ENCODE measurements at places on chromosomes 12 and 14.
A peak's percentile ranks its signal among the peaks of the same experiment; 100 is the strongest.

- peak; percentile 33 for DNase-seq
Measured at GRCh38 chr14:106694638-106695393, 1168.4 kb downstream of the TMEM121 start.

DNA sequence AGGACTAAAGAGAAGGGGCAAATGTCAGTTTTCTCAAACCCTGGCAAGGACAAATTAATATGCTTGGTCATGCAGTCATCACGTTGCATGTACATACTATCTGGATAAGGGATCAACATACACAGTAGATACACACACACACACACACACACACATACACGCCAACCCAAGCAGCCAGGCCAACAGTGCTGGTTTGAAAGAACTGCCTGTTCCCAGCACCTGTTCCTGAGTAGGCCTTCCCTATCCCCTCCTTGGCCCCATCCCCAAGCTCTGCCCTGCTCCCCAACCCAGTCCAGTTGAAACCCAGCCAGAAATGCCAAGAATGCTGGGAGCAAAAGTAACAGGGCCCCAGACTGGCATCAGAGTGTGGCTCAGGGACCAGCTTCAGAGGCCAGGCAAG lies 4.4 kb downstream of the ITGA7 start:
- no peak for DNase-seq

DNA sequence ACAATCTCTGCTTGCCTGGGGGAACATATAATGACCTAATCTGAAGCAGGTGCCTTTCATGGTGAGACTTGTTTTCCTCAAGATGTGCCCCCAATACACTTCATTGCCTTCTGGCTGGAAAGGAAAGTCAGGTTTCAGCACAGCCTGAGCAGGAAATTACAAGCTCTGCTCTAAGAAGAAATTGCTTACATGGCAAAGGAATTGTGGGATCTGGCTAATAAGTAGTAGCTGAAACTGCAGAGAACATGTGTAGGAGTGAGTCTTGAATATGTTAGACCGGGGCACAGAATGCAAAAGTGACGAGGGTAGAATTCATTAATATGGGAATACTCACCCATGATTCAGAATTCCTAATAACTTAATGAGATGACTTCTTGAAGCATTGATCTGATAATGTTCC lies 6.3 kb upstream of the CFAP54 start:
- DNase-seq, result no peak

DNA sequence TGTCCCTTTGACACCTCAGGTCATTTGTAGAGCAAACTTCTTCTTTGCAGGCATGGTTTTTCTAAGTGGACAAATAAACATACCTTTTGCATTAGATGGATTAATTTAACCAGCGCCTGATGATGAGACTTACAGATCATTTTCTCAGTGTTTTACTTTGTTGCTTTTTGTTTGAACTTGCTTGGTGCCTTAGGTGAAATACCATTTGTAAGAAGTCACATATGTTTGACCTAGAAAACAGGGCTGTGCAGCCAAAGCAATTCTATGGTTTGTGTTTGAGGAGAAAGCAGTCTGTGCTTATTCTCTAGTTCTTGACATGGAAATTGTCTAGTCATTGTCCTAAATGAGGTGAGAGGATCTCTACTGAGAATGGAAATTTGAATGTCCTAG lies 111.1 kb downstream of the DIP2B start:
- no peak for DNase-seq

GRCh38 chr12:94889445-94890210 lies 113.9 kb downstream of the NDUFA12 start:
- no peak for DNase-seq

DNA sequence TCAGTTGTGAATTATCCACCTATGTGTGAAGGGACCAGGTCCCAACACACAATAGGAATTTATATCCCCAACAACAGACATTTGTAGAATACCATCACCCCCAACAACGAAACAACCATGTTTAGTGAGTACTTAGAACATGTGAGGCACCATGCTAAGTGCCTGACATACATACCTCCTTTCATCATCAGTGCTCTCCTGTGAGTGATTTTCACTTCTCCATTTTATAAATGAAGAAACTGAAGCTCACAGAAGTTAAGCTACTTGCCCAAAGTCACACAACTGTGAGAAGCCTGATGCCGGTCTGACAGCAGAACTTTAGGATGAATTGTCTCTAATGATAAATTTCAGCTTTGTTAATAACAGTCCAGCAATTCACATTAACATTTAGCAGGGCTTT lies 35.4 kb downstream of the SPTB start:
- DNase-seq, result no peak

GRCh38 chr12:11798856-11799501 lies 149.5 kb downstream of the ETV6 start:
- DNase-seq, result no peak

DNA sequence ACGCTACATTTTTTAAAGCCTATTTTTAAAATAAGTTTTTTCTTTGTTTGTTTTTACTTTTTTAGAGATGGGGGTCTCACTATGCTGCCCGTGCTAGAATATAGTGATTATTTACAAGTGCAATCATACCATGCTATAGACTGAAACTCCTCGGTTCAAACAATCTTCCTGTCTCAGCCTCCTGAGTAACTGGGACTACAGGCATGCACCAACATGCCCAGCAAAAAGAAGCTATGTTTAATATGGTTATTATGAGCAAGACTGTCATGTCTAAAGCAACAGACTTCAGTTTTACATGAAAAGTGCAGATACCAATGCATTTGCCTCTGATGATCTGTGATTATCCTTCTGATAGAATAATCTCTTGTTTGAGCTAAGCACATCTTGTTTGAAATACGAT lies 45.6 kb upstream of the SGPP1 start:
- no peak for DNase-seq

GRCh38 chr14:36512585-36513003 lies 7.4 kb downstream of the NKX2-1 start:
- no peak for DNase-seq

GRCh38 chr14:99393059-99393655 lies 87.5 kb downstream of the SETD3 start:
- DNase-seq, result no peak

- DNase-seq, result no peak
Measured at GRCh38 chr12:14751986-14752385, 51.3 kb downstream of the WBP11 start.

GRCh38 chr12:55929306-55929791 lies 1.6 kb upstream of the DGKA start:
- peak; percentile 75 for DNase-seq

DNA sequence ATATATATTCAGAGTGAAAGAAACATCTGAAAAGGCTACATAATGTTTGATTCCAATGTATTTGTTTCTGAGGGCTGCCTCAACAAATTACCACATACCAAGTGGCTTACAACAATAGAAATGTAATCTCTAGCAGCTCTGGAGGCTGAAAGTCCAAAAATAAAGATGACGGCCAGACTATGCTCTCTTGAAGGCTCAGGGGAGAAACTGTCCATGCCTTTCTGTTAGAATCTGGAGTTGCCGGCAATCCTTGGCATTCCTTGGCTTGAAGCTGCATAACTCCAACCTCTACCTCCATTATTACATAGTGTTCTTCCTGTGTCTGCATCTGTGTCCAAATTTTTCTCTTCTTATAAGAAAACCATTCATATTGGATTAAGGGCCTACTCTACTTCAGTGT lies 68.1 kb upstream of the PLEKHG7 start:
- no peak for DNase-seq

- no peak for DNase-seq
Measured at GRCh38 chr14:37452323-37452722, 142.7 kb downstream of the FOXA1 start.

DNA sequence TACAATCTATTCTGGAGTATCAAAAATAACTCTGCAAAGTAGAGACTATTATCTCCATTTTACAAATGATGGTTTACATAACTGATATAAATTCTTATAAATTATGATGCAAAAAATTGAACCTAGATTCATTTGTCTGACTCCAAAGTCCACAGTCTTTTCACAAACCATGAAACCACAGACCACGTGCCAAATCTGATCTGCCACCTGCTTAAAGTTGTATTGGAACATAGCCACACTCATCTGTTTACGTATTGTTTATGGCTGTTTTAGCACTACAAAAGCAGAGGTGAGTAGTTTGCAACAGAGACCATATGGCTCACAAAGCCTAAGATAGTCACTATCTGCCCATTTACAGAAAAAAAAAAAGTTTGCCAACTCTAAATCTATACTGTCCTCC lies 105.3 kb downstream of the KCNH5 start:
- DNase-seq, result no peak

DNA sequence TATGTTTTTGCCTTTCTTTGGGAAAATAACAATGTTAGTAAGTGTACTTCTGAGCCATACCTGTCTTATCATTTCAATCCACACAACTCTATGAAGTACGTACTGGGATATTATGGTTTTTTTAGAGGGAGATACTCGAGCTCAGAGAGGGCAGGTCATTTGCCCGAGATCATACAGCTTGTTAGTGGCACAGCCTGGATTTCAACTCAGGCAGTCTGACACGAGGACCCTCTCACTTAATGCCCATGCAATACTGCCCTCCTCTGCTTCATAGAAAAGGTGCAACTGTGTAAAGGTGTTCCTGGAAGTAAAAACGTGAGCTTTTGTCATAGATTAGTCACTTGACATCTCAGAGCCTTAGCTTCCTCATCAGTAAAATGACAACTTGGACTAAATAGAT lies 128.0 kb downstream of the NDUFA12 start:
- DNase-seq, result no peak

- DNase-seq, result no peak
Measured at GRCh38 chr12:108461058-108461660, 53.9 kb upstream of the FICD start.

GRCh38 chr12:126358806-126359205 lies 1293.6 kb downstream of the AACS start:
- DNase-seq, result no peak

GRCh38 chr12:108349278-108349688 lies 10.2 kb upstream of the CMKLR1 start:
- DNase-seq, result no peak

GRCh38 chr12:107304588-107305532 lies 211.5 kb upstream of the CRY1 start:
- no peak for DNase-seq

DNA sequence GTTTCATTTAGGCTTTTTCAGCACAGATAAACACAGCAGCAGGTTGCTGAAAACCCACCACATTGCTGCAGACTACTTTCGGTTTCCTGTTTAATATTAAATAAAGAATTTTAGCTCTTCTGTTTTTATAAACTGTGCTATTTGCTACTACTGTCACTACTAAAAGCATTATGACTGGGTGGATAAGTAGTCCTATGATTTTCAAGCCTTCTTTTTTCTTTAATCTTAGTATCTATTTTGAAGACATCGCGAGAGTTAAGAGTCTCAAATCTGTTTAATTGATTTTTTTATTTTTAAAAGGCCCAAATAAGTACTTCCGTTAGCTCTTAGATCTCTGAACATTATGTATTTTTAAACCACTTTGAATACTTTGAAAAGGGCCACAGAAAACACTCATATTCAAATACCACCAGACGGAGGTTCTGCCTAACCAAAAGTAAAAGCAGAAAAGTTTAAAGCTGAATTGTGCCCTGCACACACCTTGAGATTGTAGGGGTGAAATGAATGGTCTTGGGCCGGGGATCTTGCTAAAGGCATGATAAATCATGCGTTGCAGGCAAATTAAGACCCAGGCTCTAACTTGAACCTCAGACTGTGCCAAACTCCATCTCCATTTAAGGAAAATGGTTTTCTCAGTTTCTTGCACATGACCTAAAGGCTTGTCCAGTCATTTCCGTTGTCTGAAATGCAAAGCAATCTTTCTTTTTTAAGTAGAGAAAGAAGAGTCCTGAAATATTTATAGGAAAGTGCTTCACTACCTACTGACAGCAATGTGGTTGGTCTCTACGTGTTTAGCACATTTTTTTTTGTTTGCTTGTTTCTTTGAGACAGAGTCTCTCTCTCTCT lies 13.6 kb upstream of the FOXN3 start:
- DNase-seq, result no peak

GRCh38 chr12:109910969-109911348 lies 10.9 kb downstream of the TCHP start:
- no peak for DNase-seq

GRCh38 chr14:95222870-95223398 lies 65.6 kb upstream of the DICER1 start:
- no peak for DNase-seq

DNA sequence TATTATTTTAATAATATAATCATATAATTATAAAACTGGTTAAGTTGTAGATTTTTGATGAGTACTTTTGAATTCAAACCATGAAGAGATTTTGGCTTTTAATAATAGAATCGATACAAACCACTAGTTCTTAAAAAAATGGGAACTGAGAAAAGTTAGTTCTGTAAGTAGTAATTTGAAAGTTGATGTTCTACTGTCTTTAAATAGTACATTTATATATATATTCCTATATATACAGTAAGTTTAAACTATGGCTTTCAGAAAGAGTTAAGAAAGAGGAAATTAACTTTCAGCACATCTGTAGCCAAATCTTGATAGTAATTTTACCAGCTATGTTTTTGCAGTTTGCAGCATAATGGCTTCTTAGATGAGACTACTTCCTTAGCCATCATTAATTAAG lies 7.8 kb downstream of the LRRK2 start:
- DNase-seq, result no peak

- DNase-seq, result no peak
Measured at GRCh38 chr12:120316798-120317223, 10.8 kb downstream of the PLA2G1B start.

- DNase-seq, result no peak
Measured at GRCh38 chr14:87152693-87153092, 840.3 kb downstream of the GALC start.

- no peak for DNase-seq
Measured at GRCh38 chr14:64717870-64718269, 13.6 kb downstream of the PLEKHG3 start.

DNA sequence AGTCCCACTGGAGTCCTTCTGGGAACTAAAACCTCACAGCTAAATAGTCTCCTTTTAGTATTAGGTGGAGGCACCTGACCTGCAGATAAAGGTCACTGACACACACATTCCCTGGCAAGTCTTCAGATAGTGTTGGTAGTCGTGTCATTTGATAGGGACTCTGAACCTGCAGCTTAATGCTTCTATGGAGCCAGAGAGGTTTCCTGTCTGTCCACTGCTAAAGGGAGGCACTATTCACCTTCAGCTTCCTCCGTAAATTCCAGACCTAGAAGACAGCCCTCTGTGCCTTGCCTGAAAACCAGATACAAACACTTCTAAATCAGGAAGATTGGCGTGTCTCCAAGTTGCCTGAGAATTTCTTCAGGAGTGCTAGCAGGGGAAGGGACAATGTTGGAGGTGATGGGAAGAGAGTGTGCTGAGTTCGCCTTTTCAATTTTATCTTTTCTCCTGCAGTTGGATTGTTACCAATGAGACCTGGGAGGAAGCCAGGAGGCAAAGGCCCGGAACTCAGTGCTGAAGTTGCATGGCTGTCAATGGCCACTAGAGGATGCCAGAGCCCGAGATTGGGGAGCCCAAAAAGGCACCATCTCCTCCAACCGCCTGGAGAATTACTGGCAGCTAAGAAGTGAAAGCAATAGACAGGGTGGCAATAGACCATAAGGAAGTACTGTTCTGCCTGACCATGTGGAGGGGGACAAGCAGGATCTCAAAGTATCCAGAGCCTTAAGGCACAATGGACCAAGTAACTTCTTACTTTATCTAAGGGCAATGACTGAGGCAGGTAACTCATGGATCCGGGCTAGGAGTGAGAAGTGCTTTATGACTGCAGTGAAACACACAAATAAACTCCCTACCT lies 81.6 kb upstream of the SCAF11 start:
- DNase-seq, result peak; percentile 9

GRCh38 chr12:93425736-93426411 lies 15.9 kb downstream of the UBE2N start:
- no peak for DNase-seq

GRCh38 chr14:87892763-87893162 lies 100.2 kb downstream of the GALC start:
- DNase-seq, result no peak

GRCh38 chr12:113241191-113242025 lies 20.1 kb downstream of the TPCN1 start:
- DNase-seq, result no peak
